ENCODE measurements at places on chromosomes 12 and 14. TPM values are rescaled to one million over a fixed set of nuclear protein-coding genes. Genes with fewer than 3 reads are reported as not detected.

The MSI1 gene
- not detected for polyA plus RNA-seq

The SERPINA12 gene
- not detected for polyA plus RNA-seq

DNA sequence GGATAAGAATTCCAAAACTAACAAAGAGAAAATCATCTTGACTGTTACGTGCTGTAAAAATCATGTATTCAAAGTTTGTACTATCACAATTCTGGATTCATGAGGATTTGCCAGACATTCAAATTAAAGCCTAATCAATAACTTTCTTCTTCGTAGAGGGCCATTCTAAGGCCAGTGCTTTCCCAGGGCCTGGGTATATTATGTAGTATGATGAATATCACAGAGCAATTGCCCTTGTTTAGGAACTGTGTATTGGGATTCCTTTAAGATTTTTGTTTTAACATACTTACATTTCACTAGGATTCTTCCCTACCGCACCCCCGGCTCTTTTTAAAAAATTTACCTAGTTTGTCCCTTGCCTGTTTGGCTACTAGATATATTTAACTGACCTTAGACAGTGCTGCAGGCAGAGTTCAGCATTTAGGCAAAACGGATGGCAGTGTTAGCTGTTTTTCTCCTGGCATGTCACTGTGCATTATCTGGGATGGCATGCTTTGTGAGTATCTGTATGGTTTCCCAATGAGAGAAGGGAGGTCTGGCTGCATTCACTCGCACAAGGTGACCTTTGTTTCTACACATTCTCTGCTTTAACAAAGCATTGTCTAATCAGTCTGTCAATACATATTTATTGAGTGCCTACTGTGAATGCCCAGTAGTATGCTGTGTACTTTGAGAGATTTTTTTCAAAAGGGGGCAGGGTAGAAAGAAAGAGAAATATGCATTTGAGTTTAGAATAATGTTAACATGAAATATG is 63.3 kb downstream of the ERC1 start:
- no peak for DNase-seq

DNA sequence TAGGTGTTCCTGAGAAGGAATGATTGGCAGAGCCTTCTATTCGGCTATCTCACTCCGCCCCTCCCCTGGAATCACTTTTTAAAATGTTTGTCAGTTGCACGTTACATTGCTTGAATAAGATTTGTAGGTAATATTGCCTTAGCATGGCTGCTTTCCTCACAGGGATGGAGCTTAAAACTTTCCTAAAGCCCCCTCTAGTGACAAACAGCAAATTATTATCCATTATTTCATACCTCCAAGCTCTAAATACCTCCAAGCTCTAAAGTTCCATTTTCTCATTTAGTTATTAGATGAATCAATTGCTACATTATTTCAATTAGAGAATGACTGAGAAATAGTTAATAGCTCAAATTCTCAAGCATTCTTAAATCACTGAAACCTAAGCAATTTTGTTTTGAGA is 5.1 kb upstream of the SPATA7 start:
- DNase-seq = no peak

All from immature natural killer cell (primary cell).